Left renal pelvis (tissue), 4 donors: ENCODE measurements at places on chromosomes 5 and 9. TPM values are rescaled to one million over a fixed set of nuclear protein-coding genes. Genes with fewer than 3 reads are reported as not detected.

GFRA3 gene
- polyA plus RNA-seq = 6.6 TPM

CDKN2B gene
- 0.42 TPM for polyA plus RNA-seq

GRCh38 chr9:135077497-135078200 is 9.8 kb upstream of the OLFM1 start:
- no peak for DNase-seq

GRCh38 chr5:128956164-128956563 is 9.1 kb upstream of the SLC27A6 start:
- DNase-seq = no peak

DNA sequence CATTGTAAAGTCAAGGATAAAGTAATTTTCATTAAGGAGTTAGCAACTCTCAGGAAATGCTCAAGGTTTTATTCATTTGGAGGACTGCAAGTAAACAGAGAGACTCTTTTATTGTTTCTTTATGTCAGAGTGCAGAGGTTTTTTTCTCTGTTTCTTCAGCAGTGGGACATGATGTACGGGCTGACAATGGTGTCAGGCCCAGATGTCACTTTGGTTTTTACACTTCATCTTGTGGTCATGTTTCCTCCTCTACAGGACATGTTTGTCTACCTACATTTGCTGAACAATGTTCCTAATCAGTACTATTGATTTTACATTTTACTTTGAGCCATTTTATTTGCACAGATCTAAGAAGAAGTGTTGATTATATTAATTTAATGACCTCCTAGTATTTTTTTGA is 72.8 kb upstream of the PARP8 start:
- DNase-seq = no peak

GRCh38 chr9:26955222-26955903 is 849 bp upstream of the IFT74 start:
- no peak for DNase-seq

DNA sequence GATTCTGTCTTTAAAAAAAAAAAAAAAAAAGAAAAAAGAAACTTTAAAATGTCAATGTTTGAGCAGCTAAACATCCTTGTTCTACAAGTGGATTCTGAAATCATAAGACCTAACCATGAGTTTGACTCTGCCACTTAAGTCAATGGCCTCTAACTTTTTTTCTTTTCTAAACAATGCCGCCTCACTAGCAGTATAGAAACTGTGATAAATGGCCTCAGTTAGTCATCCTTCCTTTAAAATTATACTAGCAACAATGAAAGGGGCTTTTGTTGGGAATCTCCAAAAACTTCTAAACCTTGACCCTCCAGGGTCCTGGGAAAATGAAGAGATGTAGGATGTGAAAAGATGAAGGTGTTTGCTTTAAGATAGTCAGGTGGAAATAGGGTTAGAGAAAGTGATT is 71.1 kb downstream of the FBXL7 start:
- no peak for DNase-seq

DNA sequence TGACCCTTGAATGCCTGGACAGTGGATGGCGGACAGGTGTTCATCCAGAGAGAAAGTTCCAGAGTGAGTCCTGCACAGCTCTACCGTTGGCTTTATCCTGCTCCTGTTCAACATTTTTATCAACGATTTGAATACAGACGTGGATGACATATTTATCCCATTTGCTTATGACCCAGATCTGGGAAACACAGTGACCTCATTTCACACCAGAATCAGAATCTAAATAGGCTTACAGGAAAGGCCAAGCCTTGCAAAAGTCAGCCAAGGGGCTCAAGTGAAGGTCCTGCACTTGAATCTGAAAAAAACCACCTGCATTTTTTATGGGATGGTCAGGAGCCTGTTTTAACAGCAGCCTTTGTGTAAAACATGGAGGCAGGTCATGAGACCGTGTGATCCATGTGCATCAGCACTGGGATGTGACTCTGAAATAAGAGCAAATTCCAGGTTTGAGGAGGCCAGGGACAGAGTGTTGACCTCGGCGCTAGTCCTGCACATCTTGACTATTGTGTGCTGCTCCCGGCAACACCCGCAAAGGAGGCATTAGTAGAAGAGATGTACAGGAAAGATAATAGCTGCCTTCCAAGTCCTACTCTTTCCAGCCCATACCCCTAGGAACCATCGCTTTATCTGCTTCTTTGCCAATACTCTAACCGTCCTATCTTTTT is 18.5 kb downstream of the PDZD2 start:
- DNase-seq = no peak

DNA sequence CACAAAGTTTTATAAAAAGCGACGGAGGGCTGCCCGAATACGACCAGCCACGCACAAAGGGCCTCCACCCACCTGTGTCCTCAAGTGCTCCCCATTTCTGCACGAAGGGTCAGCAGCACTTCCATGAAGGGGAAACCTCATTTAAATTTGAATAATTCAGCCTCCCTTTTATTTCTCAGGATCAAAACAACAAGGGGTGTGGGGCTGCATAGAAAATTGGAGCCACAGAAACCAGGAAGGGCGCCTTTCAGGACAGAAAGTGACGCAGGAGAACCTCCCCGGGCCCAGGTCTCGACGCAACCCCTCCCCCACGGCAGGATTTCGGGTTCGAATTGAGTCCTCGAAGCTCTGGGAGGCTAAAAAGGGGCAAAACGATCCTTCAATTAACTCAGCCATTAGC is 2.1 kb downstream of the NRARP start:
- no peak for DNase-seq

GRCh38 chr9:110065532-110065931 is 142.4 kb downstream of the C9orf152 start:
- no peak for DNase-seq

DNA sequence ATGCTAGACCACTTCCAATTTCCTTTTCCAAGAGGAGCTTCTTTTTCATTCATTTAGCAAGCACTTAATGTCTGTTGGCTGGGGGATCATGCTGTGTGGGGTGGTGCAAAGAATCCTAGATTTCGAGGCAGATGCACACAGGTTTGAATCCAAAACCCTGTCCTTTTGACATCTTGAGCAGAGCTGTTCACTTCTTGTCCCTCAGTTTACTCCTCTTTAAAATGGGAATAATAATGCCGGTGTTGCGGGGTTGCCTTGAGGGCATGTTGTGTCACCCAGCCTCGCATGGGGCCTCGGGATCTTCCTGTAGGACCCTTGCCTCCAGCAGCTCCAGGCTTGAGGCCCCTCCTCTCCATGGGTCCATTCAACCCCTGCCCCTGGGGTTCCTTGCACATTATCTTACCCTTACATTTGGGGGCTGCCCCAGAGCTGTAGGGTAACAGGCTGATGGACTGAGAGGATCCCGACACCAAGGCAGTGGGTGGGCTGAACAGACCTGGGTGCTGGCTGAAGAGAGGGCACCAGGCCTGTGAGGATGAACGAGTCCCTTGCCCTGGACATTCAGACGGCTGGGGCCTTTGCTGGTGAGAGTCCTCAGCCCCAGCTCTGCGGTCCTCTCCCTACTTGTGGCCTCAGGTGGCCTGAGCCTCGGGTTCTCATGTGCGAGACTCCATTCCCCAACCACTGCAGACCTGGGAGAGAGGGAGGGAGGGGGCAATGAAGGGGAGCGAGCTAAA is 145.8 kb downstream of the BARX1 start:
- DNase-seq = no peak

GRCh38 chr5:65076251-65076869 is 307.6 kb downstream of the CWC27 start:
- DNase-seq = no peak

DNA sequence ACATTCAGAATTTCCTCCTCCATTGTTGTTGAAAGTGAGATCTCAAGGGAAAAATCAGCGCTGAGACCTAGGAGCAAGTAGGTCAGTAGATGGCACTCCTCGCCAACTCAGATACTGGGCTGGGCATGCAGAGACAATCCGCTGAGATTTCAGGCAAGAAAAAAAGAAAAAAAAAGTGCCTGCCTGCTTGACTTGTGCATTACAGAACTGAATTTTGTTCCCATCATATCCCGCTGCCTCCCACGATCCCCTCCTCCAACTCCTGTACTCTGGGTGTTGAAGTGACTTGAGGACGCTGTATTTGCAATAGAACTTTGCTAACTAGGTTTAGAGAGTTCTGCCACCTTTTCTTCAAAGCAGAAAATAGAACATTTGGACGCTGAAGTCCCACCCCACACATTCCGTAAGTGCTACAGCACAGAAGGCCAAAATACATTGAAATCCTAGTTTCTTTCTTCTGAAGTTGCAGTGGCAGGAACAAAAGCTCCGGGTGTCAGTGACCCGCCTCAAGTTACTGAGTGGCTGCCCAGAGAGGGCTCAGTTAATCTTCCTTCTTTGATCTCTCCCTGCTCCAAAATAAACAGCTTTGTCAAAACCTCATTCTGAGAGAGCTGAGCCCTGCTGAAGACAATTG is 265.8 kb downstream of the MLLT3 start:
- DNase-seq = no peak

- no peak for DNase-seq
These were observed 16.5 kb downstream of the GOLM1 start for GRCh38 chr9:86082870-86083269.

- DNase-seq = no peak
These were observed 155.4 kb upstream of the CLINT1 start for GRCh38 chr5:158014372-158014771.

- DNase-seq = no peak
These were observed 113.0 kb upstream of the GPR151 start for GRCh38 chr5:146628950-146629349.

DNA sequence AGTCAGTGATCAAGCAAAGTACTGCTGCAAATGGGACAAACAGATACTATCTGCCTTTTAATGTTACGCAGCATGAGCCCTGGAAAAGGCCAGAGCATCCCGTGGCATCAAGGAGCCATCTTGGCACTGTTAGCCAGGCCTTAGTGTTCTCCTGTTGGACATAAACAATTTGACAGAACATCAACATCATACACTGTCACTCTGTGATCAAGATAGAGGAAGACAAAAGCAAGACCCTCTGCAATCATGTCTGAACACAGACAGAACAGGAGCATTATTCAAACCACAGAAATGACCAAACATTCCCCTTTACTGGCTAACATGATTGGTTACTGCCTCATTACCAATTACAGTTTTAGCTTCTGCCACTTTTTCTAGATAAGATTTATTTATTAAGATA is 21.2 kb upstream of the ROPN1L start:
- DNase-seq = no peak

DNA sequence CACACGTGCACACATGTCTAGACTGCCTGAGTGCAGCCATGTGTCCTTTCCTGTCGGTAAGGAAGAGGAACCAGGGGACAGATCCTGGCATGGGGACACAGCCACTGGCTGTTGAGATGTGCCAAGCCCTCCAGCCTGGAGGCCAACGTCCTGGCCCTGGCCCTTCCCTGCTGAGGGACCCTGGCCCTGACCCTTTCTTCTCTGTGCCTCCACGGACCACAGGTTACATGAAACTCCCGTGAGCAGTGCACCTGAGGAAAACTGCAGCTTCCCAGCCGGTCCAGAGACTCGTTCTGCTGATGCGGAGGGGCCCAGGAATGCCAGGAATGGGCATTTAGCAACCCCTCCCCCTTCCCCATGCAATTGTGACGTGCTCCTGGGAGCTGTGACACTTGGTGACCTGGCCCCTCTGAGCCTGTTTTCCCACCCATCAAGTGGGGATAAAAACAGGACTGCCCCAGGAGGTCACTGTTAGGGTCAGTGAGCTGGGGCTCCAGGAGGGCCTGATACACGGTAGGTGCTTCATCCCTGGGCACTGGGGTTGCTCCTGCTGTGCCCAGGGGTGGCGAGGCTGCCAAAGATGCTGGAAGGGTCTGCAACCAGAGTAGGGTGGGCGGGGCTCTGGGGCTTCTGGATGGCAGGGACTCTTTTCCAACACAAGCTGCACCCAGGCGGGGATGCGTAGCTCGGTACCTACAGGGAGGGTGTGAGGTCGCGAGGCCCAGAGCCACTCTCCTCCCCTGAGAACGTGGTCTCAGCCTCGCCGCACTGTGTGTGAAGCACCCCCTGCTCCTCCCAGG is 151.5 kb downstream of the C9orf50 start:
- DNase-seq = no peak

- no peak for DNase-seq
These were observed 734.1 kb upstream of the DMAC1 start for GRCh38 chr9:8533681-8534080.

DNA sequence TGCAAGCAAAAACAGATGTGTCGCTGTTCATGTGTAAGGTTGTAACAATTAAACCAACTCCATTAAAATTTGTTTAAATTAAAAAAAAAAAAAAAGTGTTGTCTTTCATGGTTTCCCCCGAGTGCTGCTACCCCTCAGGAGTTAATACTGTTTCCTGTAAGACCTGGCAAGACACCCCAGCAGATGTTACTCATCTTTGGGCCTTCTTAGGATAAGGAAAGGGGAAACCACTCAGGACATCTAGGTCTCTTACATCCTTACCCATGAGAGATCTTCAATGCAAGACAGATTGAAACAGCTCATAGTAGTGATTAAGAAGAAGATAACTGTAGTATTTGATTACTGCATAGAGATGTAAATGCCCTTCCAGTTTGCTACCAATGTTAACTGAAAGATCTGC is 33.5 kb upstream of the F2R start:
- DNase-seq = no peak

DNA sequence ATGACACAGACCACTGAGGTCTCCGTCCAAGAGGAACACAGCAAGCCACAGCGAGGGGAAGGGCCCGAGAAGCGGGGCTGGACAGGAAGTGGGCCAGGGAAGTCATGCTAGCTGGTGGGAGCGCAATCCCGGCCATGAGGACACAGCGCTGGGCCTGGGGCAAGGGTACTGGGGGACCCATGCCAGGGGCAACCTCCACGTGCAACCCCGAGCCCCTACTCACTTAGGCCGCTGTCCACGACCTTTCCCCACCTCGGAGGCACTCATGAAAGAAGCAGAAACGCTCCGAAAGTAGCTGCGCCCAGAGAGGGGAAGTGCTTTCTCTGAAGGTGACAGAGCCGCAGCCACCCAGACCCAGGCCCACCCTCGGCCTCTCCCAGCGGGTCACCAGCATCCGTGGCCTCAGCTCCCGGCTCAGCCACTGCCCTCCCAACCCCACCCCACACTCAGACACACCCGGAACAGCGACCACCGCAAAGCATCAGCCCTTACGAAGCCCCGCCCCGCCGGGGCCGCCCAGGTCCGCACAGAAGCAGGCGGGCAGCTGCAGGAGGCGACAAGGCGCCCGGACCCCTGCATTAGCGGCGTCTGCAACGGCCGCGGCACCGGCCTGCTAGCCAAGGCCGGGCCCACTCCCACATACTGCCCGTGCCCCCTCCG is 782 bp downstream of the BICD2 start:
- DNase-seq = no peak

GRCh38 chr5:152443935-152444334 is 38.9 kb upstream of the NMUR2 start:
- no peak for DNase-seq

DNA sequence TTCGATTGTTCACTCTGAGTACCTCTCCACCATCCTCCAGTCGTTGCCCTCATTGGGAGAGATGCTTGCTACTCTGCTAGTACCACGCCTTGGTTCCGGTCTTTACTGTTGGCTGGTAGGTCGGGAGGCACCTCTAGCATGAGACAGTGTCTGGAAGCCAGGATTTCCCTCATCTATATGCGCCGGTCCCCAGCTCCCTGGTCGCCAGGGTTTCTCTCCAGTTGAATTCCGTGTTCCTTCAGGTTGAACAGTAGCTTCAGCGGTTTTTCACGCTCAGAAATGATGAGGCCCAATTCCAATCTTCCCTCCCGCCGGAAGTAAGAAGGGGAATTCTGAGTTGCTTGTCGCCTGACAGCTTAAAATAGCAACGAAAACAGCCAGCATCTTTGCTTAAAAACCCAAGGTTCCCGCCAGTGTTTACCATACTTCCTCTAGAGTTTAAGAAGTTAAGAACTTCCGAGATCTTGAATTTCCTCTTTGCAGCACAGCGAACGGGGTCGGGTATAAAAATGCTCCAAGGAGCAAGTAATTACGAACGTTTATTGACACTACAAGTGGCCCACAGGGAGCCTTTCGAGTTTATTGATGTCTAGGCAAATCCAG is 1.3 kb upstream of the ST8SIA4 start:
- no peak for DNase-seq
